Uterus (tissue), 4 donors: ENCODE measurements at places on chromosomes 12 and 14. TPM values are rescaled to one million over a fixed set of nuclear protein-coding genes. Genes with fewer than 3 reads are reported as not detected.

DNA sequence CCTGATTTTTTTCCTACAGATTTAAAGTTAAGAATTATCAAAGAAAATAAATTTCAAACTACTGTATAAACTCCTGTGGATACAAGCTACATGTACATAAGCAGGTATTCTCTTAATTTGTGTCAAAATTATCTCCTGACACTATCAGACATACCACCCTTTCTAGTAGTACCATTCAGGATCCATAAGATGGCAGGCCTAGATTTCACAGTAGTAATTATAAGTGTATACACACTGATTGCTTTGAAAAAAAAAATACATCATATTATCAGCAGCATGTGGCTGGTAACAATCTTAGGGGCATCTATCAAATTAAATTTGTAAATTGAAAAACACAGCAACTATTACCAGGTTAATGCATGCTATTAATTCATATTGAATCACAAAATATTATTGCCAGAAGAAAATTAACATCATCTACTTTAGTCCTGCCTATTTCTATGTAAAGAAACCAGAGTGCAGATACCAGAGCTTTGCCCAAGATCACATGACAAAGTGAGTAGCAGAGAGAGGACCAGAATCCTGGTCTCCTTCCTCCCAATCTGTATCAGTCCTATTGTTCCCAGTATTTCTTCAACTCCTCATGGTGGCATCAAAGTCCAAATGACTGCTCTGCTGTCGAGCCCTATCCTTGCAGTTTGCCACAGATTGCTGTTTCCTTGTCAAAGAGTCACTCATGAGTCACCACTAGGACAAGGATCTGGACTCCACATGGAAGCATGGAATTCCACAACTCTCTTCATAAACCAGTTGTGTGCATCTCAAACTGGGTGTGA lies 27.7 kb upstream of the CALM1 start:
- H3K27me3 ChIP-seq, result no peaks in the 10 kb centered on the region
- H3K4me3 ChIP-seq, result no peak overlapping the region
- no peak for DNase-seq
- no peaks in the 10 kb centered on the region for H3K4me1 ChIP-seq

- no peaks in the 10 kb centered on the region for H3K27me3 ChIP-seq
- H3K4me3 ChIP-seq, result no peak overlapping the region
- no peak for DNase-seq
- H3K4me1 ChIP-seq, result peaks cover 4% of the 10 kb centered on the region
- no peaks in the 10 kb centered on the region for H3K36me3 ChIP-seq
Measured at GRCh38 chr12:106254724-106255123, 6.9 kb upstream of the CKAP4 start.

KRT76 gene
- total RNA-seq, result not detected

DNA sequence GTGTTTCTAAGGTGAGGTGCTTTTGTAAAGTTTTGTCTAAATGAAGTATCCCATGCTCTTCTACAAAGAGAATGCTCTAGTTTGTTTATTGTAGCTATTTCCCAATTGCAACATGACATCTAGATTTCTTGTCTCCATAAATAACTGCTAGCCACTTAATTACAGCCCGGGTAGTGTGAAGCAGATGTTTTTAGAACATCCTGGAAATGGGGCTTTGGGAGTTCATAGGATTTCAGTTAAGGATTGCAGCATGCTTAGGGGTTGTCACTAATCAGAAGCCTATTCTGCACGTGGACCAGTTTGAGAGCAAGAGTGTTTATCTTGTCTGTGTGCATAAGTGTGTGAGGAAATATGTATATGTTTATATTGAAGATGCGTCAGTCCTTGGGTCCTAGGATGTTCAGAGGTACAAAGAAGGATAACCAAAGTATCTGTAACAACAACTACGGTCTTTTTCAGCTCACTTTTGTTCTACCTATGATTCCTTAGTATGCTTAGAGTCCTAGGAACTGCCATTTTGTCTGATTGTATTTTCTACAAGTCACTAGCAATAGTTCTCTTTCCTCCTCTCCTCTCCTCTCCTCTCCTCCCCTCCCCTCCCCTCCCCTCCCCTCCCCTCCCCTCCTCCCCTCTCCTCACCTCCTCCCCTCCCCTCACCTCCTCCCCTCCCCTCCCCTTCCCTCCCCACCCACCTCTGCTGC lies 135.3 kb downstream of the ACSS3 start:
- H3K27me3 ChIP-seq, result no peaks in the 10 kb centered on the region
- no peaks in the 10 kb centered on the region for H3K4me1 ChIP-seq
- H3K36me3 ChIP-seq, result no peaks in the 10 kb centered on the region
- no peak overlapping the region for H3K4me3 ChIP-seq
- DNase-seq, result no peak

NTN4 gene
- total RNA-seq, result 86.8 TPM

CSRP2 gene
- total RNA-seq, result 32.0 TPM

GRCh38 chr12:118164798-118165486 lies 29.0 kb downstream of the PEBP1 start:
- H3K27me3 ChIP-seq, result no peaks in the 10 kb centered on the region
- DNase-seq, result no peak
- no peaks in the 10 kb centered on the region for H3K4me1 ChIP-seq
- no peak overlapping the region for H3K27ac ChIP-seq
- no peaks in the 10 kb centered on the region for H3K36me3 ChIP-seq
- H3K4me3 ChIP-seq, result no peak overlapping the region

DNA sequence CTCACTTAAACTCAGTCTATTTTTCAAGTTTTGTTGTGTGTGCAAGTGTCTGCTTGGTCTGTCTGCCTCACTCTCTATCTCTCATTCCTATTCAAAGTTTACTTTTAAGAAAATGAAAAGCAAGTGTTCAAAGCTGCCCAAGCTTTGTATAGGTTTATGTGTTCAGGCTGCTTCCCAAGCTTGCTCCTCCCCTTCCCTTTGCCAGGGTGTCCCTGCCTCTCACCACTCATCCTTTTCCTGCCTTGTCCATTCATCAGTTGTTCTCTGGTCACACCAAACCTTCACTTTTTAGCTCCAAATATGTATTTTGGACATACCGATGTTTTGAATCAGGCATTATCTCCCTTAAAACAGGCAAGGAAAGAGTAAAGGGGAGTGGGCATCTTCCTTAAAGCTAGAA lies 41.3 kb downstream of the STK38L start:
- no peaks in the 10 kb centered on the region for H3K36me3 ChIP-seq
- peak overlapping the region; percentile 84 for H3K27ac ChIP-seq
- no peak for DNase-seq
- H3K4me1 ChIP-seq, result peaks cover 3% of the 10 kb centered on the region
